NCI-H526 treated with DMSO at 0.1 percent for 48 hours (cell line): ENCODE measurements at places on chromosomes 5 and 9.

DNA sequence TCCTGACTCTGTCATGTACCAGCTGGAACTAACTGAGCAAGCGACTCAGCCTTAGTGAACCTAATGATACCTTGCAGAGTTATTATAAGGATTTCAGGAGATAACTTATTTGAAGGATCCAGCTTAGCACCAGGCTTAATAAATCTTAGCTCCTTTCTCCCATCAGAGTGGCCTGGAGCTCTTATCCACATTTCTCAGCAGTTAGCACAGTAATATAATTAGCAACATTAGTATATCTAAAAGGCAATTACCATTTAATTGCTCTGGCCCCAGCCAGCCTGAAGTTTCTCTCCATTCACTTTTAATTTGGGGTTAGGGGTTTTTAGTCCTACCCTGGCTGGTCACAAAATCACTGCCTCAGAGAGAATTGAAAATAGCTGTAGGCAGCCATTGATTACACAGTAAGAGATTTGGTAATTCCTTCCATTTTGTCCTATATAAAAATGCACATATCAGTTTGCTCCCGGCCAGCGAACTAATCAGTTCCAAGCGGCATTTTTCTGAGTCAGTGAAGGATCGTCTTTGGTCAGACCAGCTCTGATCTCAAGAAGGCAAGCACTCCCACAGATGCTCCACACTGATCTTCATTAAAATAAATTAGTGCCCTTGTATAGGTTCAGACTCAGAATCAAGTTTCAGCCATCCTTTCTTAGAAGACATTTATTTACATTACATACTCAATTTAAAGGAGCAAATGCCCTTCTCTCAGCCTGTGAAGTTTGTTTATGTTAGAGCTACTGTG lies 56.6 kb downstream of the SNCAIP start:
- no peak for DNase-seq

DNA sequence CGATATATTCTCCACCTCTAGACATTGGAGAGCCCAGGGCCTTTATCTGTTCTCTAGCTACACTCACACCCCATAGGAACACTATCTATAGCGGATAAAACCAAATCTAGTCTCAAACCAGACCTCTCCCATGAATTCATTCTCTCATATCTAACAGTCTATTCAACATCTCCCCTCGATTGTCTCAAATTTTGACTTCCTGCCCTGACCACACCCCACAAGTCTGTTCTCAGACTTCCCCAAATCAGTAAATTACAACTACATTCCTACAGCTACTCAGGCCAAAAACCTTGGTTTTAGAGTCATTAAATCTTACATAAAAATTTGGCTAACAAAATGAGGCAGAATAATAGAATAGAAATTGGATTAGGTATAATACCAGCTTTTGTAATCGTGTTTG lies 12.5 kb upstream of the SLC1A3 start:
- no peak for DNase-seq

DNA sequence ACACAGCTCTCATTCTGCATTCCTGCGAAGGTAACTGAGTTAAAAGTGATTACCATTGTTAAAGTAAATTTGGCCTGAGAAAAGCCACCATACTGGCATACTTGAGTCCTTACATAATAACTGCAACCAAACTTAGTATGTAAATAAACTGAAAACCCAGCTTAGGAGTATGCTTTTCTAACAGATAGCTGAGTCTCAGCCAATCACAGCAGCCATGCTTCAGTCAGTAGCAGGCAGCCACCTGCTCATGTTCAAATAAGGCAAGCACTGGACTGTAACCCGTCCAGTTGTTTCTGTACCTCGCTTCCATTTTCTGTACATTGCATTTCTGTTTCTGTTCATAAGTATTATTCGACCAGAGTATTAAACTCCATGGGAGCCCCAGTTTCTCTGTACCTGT lies 58.6 kb downstream of the GCNT4 start:
- DNase-seq, result no peak

DNA sequence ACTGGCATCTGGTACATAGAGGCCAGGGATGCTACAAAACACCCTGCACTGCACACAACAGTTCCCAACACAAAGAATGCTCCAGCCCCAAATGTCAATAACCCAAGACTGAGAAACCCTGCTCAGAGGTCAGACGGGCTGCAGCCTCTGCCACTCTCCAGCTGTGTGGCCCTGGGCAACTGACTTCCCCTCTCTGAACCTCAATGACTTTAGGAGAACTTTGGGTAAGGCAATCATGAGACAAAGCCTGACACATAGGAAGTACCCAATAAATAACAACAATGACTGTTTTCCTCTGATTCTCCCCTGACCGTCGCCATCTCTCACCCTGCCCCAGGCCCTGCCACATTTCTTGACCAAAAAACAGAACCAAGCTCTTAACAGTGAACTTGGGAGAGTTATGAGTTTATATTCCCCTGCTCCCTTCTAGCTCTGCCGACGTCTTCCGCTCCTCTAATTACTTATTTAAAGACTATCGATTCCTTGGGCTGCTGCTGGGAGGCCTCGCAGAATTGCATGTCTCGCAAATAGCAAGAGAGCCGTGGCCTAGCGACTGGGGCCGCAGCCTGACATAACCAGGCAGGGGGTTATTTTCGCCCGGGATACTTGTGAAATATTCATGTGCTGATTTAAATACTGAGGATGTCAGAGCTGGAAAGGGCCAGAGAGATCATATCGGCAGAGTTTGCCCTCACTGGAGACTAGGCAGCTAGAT lies 24.5 kb upstream of the CRB2 start:
- no peak for DNase-seq

GRCh38 chr5:127441799-127442484 lies 75.5 kb upstream of the PRRC1 start:
- no peak for DNase-seq

GRCh38 chr5:61229416-61229815 lies 67.1 kb upstream of the SMIM15 start:
- no peak for DNase-seq

GRCh38 chr5:74567411-74567995 lies 73.0 kb downstream of the ENC1 start:
- no peak for DNase-seq

DNA sequence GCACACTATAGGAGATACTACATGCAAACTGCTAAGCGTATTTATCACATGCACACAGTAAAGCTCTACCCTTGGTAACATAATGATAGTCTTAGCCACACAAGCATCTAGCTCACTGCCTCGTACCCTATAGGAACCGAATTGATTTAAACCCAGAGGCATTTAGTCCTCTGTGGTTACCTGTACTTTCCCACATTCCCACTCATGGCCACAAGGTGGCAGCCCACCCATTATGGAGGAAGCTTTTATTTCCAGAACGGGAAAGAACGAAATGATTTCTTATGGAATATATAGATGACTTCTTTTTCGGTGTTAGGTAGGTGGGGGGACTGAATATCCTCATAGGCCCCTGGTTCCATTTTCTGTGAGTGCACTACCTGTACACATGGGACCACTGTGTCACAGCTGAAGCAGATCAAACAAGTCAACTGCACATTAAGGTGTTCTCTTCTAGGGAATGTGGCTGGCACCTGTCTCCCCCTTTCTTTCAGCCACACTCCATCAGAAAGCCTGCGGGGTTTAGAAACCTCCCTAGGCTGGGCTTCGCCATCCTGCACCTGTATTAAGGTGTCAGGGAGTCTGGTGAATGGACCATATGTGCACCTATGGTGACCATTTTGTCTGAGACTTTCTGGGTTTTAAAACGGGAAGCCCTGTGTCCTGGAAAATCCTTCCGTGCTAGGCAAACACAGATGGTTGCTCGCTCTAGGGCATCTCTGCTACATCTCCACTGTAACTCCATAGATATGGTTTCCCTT lies 313.2 kb downstream of the SLIT3 start:
- peak; percentile 52 for DNase-seq

DNA sequence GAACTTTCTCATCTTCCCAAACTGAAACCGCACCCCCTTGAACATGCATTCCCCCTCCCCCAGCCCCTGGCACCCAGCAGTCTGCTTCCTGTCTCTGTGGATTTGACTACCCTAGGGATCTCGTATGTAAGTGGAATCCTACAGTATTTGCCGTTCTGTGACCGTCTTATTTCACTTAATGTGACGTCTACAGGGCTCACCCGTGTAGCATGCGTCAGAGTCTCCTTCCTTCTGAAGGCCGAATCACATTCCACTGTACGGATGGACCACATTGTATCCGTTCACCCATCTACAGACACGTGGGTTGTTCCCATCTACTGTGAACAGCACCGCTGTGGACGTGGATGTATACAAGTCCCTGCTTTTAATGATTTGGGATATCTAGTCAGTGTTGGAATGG lies 4.5 kb downstream of the PRRX2 start:
- no peak for DNase-seq

- no peak for DNase-seq
Measured at GRCh38 chr5:127296321-127296720, 5.7 kb downstream of the MEGF10 start.

DNA sequence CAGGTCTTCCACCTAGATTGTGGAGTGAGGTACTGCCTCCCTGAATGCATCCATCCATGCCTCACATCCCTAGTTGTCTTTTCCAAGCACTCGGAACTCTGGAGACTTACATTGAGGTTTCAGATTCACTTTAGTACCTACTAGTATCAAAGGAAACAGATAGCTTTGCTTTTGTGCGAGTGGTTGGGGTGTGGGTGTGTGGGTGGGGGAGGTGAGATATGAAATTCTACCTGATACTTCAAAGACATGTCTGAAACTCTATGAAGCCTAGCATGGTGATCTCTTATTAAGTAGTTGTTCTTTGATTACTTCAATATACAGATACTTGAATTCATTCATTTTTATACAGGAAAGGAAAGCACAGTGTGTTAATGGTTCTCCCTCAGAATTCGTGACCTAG lies 64.4 kb downstream of the MCCC2 start:
- DNase-seq, result no peak
